ENCODE measurements at places on chromosomes 7 and 10. TPM values are rescaled to one million over a fixed set of nuclear protein-coding genes. Genes with fewer than 3 reads are reported as not detected.

BAMBI gene
- total RNA-seq, result 33.7 TPM

SH2B2 gene
- 1.8 TPM for total RNA-seq

SLC13A1 gene
- total RNA-seq, result not detected

SSC4D gene
- total RNA-seq, result 0.37 TPM

GRK5 gene
- total RNA-seq, result 23.8 TPM

HABP2 gene
- not detected for total RNA-seq

GPR15LG gene
- 16.6 TPM for total RNA-seq

NUTM2E gene
- total RNA-seq, result not detected

LRRC61 gene
- 3.7 TPM for total RNA-seq

GRCh38 chr10:792083-792791 lies 102.8 kb upstream of the DIP2C start:
- DNase-seq, result no peak

- peak; percentile 31 for DNase-seq
Observed at GRCh38 chr10:24952143-24952706, at the start of gene PRTFDC1. TSS of gene PRTFDC1 (minus strand) at chr10:24952606. CDS start at chr10:24952575, 31 bp downstream.

DNA sequence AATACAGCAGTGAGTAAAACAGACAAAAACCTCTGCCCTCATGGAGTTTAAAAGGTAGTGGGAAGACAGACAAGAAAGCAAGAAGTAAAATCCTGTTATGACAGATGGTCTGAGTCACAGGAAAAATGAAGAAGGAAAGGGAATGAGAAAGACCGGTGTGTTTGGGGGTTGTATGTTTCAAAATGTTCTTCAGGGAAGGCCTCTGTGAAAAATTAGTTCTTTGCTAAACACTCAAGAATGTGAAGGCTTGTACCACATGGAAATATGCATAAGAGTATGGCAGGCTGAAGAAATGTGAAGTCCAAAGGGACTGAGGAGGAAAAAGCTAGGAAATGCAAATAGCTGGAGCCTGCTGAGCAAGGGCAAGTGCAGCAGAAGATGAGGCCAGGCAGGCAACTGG lies 315.9 kb upstream of the SEMA3A start:
- DNase-seq, result no peak

- no peak for DNase-seq
Observed at GRCh38 chr10:12156367-12157123, 27.1 kb downstream of the SEC61A2 start.

DNA sequence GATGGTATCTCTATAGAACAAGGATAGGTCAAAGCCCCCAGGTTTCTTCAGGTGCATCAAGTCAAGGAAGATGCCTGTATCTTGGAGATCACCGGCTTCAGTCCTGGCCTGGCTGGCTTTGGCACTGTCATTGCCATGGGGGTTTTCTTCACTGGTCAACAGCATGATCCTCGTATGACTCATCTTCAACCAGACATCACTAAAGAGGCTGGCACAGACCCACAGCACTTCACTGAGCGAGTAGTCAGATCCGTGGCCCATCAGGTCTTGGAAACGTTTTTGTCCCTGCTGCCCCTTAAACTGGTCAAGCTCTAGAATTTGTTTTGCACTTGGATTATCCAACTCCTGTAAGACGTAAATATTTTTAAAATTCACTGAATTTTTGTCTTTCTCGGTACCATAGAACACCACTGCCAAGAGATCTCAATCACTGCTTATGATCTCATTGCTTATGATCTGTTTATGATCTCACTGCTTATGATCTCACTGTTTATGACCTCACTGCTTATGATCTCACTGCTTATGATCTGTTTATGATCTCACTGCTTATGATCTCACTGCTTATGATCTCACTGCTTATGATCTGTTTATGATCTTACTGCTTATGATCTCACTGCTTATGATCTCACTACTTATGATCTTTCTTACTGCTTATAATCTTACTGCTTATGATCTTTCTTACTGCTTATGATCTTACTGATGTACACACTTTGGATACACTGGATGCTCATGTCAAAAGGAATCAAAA lies 135.2 kb downstream of the CYP26A1 start:
- DNase-seq, result no peak

DNA sequence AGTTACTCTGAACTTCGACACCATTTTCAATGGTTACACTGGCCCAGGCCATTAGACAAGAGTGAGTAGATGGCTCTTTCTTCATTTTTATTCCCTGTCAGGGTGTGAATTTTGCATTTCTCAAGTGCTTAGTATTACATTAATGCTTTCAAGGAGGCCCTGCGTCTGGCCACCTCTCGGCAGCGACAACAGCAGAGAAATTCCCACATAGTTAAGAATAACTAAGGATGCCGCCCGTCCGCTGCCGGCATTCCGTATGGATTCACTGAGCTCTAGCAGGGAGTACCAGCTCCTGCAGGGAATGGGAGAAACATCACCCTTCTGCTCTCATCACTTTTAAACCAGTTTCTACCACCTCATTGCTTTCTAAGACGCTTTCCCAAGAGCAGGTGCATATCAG lies 153.6 kb downstream of the TCERG1L start:
- no peak for DNase-seq

DNA sequence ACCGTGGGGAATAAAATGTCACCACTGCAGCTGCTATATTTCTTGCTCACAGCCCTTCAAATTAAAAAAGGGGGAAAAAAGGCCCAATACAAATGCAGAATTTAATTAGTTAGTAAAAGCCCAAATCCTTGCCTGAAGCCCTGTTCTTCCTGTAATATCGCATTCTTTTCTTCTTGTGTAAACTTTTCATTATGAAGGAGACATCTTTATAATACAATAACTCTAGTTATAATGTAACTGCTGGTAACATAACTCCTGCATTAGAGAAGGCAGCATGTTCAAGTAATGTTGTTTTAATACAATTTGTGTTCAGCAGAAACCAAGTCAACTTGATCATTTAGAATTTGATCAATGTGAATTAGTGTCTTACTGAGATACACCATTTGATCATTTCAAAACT lies 250.9 kb downstream of the CHCHD3 start:
- no peak for DNase-seq

- DNase-seq, result no peak
Observed at GRCh38 chr10:105605918-105606317, 964.8 kb downstream of the SORCS3 start.

DNA sequence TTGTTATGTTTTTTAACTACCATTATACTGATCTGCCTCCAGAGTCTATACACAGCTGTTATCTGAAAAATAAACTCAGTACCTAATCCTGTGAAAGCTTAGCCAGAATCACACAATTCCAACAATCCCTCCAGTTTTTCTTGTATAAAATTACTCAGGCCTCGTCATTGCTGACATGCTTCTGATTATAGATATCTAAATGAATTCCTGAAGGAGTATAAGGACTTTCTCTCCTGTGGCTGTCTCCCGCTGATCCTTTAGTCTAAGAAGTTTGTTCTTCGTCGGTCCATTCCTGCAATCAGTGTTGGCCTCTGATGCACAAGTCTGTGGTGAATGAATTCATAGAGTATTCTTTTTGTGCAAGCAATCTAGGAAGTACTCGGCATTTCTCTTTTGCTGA lies 288.9 kb upstream of the SEMA3C start:
- no peak for DNase-seq

DNA sequence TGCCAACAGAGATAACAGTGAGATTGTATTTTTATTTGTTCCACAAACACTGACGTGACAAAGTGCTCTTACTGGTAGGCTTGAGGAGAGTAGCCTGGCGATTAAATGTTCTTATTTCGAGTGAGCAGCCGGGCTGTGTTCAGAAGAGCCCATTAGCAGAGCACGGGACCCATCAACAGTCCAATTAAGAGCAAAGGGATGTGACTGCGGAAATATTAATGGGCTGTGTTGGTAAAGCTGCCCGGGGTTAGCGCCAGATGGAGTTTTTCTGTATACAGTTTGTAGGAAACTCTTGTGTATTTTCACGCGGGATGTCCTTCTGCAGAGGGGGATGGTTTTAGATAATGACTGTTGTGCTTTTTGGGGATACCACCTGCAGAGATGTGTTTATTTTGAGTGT lies 104.3 kb downstream of the KIAA1217 start:
- no peak for DNase-seq

GRCh38 chr7:105487579-105488571 lies 34.2 kb downstream of the PUS7 start:
- DNase-seq, result peak; percentile 39

DNA sequence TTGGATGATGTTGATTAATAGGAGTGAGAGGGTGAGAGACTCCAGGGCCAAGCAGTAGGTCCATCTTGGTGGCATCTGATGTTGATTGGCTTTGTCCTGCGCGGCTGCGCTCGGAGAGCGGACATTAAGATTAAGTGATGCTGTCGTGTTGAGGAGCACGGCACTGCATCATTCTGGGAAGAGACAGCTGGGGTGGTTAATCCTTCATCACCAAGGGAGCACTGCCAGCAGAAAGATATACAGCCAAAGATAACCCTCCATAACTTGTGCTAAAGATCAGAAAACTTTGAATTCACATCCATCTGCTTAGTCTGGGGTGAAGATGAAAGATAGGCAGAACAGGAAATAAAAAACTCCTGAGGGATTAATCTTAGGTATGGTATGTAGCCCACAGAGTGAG lies 208.3 kb downstream of the LRMDA start:
- no peak for DNase-seq
